ENCODE measurements at places on chromosomes 1 and 21.

DNA sequence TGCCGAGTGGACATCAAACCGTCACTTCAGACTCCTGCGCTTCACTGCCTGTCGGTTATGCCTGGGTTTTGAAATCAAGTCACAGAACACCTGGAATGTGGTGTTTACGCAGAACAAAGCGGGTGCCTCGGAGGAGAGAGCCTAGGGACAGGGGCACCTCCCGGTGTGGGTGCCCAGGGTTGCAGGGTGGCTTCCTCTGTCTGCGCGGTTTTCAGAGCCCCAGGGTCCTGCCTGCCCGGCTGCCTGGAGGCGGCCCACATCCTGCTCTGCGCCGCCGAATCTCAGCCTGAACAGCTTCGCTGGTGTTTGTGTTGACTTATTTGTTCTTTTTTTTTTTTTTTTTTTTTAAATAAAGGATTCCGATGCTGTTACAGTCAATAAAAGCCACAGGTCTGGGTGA is 113.5 kb upstream of the COL6A1 start:
- DNase-seq, result no peak

DNA sequence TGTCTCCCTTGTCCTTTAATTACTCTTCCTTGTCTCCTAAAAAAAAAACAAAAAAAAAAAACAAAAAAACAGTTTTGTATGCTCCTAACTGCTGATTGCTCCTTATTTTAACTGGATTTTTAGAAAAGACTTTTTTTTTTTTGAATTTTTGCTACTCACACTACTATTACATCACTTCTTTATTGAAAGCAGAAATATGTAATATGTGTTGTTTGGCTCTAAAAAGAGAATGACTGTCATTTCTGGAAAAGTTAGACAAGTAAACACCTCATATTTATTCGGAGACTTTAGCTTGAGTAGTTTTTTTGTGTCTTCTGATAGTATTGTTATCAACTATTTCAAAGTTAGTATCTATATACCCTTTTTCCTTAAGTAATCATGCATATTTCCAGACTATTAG is 855.0 kb downstream of the USP25 start:
- no peak for DNase-seq

- DNase-seq, result no peak
Observed at GRCh38 chr1:190353538-190354101, 124.0 kb downstream of the BRINP3 start.

- no peak for DNase-seq
Observed at GRCh38 chr1:91572044-91572443, 71.4 kb downstream of the CDC7 start.

- DNase-seq, result no peak
Observed at GRCh38 chr1:200150721-200151120, 123.2 kb downstream of the NR5A2 start.
